ENCODE measurements at places on chromosomes 6 and 20. TPM values are rescaled to one million over a fixed set of nuclear protein-coding genes. Genes with fewer than 3 reads are reported as not detected.

SPATA25 gene
- 0.49 TPM for total RNA-seq

EYS gene
- not detected for total RNA-seq

MICA gene
- total RNA-seq, result 14.0 TPM

C6orf120 gene
- 21.3 TPM for total RNA-seq

RNF39 gene
- total RNA-seq, result not detected

MLN gene
- not detected for total RNA-seq

LRRC73 gene
- 0.52 TPM for total RNA-seq

BPIFA1 gene
- total RNA-seq, result not detected

NKAIN4 gene
- not detected for total RNA-seq

SLC22A3 gene
- not detected for total RNA-seq

RANBP9 gene
- total RNA-seq, result 60.8 TPM

C6orf58 gene
- not detected for total RNA-seq

DNA sequence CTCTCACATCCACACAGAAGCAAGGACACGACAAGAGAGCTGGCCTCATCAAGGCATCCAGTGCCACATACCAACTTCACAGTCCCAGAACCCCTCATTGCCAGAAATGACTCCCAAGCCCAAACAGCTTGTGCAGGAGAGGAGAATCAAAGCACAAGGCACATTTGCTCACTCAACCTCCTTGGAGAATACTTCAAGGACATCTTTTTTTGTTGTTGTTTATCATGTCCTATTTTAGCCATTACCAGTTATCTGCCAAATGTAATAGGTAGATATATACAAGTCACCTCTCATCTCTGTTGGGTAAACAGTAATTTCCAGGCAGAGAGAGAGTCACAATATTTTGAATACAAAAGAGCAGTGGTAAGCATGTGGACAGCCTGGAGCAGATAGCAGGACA, 47.8 kb downstream of the RTN4IP1 start:
- DNase-seq, result no peak

DNA sequence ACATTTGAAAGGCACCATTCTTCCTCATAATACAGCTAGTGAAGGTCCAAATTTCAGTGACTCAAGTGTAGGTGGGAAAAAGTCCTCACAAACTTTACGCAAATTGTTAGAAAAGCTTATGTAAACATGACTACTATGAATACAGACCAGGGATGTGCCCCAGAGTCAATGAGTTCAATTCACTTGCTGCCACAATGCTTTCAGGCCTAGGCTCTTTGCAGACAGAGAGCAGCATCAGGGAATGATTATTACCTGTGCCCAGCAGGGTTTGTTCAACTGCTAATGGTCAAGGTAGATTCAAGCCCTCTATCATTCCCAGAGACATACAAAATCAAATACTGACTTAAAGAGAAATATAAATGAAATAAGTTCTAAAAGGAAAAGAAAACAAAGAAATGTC, 84.0 kb downstream of the LAMA2 start:
- no peak for DNase-seq

GRCh38 chr20:50580016-50580747, 70.0 kb downstream of the PTPN1 start:
- peak; percentile 69 for DNase-seq

GRCh38 chr6:131803007-131803769, 4.6 kb upstream of the ENPP1 start:
- no peak for DNase-seq

DNA sequence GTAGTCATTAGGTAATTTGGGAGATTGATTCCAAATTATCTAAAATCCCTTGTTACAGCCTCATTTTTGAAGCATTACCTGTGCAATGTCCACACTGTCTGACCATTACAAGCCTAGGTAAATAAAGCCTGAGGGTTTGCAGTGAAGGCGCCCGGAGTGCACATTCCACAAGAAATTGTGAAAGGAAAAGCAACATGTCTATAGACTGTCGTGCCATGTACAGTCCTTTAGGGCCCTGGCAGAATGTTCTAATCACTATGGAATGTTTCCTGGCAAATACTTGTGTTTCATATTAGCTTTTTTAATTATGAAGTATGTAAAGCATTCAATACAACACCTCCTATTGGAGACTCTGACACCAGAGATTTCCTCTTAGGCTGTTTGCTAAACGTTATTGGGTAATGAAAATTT, 28.9 kb downstream of the PREP start:
- DNase-seq, result no peak

DNA sequence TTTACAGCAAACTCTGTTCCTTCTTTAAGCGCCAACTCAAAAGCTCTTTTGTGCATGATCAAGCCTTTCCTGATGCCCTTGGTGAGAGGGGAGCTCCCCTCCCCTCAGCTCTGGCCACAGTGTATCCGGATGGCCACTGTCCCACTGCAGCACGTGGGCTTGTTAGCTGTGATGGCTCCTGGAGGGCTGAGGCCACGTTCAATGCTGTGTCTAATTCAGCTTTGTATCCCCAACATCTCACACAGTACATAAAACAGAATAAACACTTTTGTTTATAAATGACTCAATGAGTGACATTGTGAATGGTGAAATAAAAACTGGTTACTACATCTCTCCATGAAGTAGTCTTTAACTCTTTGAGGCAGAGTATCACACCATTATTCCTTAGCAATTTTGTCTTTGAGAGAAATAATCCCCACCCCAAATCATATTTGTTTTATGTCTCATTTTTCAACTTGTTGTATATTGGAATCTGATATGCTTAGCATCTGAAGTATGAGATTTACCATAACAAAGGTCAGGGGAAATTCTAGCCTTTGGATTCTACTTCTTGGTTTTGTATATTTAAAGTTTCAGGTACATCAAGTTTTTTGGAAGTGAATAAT, 44.5 kb downstream of the EDN1 start:
- no peak for DNase-seq

GRCh38 chr6:153058909-153059308, 56.4 kb upstream of the MTRF1L start:
- DNase-seq, result no peak

DNA sequence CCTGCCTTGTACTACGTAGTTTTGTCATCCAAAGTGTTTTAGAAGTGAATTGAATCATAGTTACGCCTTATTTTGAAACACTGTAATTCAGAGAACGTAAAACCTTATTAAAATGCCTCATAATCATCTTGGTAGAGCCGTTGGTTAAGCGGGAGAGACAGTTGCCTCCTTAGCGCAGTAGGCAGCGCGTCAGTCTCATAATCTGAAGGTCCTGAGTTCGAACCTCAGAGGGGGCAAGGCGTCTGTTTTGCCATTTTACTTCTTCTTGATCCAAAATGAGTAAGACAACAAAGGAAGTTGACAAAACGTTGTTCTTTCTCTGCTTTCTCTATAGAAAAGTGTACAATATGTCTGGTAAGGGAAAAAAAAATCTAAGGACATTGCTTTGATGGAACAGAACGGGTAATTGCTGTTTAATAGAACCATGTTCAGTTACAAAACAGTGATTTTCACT, 20.7 kb upstream of the TRIM27 start:
- peak; percentile 66 for DNase-seq

GRCh38 chr6:151647976-151648639, 154.3 kb downstream of the CCDC170 start:
- no peak for DNase-seq

GRCh38 chr20:50290808-50291207, 100.2 kb downstream of the CEBPB start:
- no peak for DNase-seq

DNA sequence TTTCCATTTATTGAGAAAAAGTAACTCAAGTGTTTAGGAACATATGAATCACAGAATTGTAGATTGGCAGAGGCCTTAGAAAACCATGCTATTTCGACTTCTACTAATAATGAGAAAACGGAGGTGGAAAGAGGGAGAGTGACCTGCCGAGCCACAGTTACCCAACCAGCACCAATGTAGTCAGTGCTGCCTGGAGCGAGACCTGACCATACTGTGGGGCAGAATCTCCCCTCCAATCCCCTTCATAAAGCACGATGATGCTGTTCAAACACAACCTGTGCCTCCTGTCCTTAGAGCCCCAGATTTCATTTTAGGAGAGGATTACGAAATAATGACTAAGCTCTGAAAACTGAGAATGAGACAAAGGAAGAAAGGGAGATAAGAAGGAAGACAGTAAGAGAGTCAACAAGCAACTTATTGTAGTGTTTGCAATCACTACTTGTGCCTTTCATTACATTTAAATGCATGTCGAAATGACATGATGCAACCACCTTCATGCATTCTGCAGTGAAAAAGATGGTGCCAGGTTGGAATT, 70.6 kb downstream of the ATXN1 start:
- DNase-seq, result no peak

GRCh38 chr6:37061157-37061804, 55.8 kb downstream of the FGD2 start:
- no peak for DNase-seq

GRCh38 chr6:1560281-1561058, 49.2 kb upstream of the FOXC1 start:
- no peak for DNase-seq

GRCh38 chr6:25197111-25197510, 82.1 kb upstream of the CARMIL1 start:
- DNase-seq, result no peak

DNA sequence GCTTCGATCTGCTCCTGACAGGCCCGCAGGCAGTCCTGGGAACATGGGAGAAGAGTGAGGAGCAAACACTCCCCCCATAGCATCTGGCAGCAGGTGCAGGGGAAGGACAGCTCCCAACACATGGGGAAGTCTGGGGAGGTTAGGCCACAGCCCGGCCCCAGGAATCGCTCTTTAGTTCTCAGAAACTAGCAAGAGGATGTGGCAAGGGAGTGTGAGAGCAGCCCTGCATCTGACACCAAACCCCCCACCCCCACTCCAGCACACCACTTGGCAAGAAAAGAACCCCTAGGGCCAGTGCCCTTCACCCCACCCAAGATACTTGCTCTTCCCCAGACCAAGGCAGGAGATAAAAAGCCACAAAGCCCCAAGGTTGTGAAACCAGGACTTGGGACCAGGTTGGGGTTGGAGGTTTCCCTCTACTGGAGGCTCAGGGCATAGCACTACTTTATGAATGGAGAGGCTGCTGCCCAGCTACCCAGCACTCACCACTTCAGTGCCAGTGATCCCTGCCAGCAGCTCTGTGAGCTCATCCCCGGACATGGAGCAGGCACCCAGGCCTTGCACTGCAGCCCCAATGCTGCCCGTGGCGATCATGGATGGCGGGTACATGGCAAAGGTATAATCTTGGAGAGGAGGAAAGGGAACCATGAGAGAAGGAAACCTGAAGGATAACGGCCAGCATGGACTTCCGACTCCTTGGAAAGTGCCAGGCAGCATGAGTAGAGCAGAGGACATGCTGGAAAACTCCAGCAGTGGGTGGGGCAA, 5.4 kb downstream of the CCND3 start:
- DNase-seq, result peak; percentile 59

GRCh38 chr6:35428421-35429149, 23.6 kb upstream of the FANCE start:
- DNase-seq, result no peak

GRCh38 chr6:157023958-157024357, 246.8 kb downstream of the ARID1B start:
- DNase-seq, result no peak

DNA sequence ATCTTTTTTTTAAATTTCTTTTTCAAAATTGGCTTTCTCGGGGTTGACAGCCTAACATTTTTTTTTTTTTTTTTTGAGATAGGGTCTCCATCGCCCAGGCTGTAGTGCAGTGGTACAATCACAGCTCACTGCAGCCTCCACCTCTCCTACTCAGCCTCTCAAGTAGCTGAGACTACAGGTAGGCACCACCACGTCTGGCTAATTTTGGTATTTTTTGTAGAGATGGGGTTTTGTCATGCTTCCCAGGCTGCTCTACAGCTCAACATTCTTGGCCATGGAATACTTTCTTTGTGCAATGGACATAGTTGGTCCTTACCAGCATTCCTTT, 6.4 kb upstream of the CTNNBL1 start:
- DNase-seq, result no peak

DNA sequence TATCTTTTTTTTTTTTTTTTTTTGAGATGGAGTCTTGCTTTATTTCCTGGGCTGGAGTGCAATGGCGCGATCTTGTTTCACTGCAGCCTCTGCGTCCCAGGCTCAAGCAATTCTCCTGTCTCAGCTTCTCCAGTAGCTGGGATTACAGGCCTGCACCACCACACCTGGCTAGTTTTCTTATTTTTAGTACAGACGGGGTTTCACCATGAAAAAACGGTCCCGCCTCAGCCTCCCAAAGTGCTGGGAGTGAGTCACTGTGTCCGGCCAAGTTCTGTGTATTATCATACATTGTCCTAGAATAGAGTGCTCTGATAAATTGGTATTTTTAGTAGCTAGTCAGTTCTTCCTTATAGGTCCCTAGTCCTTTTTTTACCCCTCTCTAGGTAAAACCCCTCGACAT, 2.8 kb downstream of the SNRPC start:
- DNase-seq, result no peak

DNA sequence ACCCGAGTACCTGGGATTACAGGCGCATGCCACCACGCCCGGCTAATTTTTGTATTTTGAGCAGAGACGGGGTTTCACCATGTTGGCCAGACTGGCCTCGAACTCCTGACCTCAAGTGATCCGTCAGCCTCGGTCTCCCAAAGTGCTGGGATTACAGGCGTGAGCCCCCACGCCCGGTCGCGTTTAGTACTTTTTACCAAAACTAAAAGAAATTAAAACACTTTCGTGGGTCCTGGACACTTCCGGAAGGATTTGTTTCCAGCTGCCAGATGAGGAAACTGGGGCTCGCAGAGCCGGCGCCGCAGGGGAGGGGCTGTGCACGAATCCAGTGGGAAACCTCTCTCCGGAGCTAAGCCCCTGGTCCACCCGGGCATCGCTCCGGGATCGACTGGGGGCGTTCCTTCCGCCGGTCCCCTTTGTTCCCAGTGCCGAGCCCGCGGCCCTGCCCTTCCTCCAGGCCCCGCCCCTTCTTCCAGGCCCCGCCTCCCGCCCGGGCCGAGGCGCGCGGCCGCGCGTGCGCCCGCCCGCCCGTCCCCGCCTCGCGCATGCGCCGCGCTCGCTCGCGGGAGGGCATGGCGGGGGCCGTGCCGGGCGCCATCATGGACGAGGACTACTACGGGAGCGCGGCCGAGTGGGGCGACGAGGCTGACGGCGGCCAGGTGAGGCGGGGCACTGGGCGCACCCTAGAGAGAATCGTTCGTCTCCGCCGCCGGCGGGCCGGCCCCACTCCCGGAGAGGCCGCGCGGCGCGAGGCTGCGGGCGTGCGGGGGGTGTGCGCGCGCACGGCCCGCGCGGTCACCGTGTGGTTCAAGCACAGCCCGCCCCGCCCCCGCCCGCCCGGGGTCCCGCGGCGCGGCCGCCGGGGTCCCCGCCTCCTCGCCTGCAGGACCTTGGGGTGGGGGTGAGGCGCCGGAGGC, at the start of gene NELFCD:
TSS of gene NELFCD (plus strand) at position 546 of the 917 bp plus-strand sequence. CDS start at position 600, 54 bp downstream.
- peak; percentile 88 for DNase-seq

DNA sequence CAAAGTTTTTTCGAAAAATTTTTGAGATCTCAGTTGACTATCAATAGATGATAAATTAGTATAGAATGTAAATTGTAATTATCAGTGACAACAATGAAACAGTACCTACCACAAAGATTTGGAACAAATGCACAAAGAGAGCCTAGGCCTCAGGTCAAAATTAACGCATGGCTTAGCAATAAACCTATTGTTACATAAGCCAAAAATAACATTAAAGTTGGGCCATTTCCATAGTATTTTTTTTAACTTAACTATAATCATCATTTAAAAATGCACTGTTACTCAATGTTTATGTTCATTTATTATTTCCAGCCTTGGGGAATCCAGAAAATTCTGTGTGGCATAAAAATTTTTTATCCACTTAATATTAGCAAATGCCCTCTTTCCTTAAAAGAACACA, 117.0 kb downstream of the EPB41L2 start:
- DNase-seq, result no peak

GRCh38 chr6:36559011-36559793, 11.9 kb upstream of the STK38 start:
- no peak for DNase-seq

- DNase-seq, result no peak
Measured at GRCh38 chr20:58375759-58376352, 13.2 kb upstream of the VAPB start.

- DNase-seq, result no peak
Measured at GRCh38 chr6:35755278-35755924, 18.6 kb downstream of the ARMC12 start.

Data from CD4-positive, alpha-beta T cell (primary cell).